NCI-H1436 (cell line): ENCODE measurements at places on chromosomes 3 and 15.
A peak's percentile ranks its signal among the peaks of the same experiment; 100 is the strongest.

GRCh38 chr3:140854961-140855360 lies 86.7 kb upstream of the SLC25A36 start:
- DNase-seq, result no peak

GRCh38 chr15:89442671-89443307 lies 53.6 kb downstream of the RHCG start:
- peak; percentile 67 for DNase-seq

GRCh38 chr3:37558580-37558979 lies 303.1 kb upstream of the CTDSPL start:
- no peak for DNase-seq

- no peak for DNase-seq
Observed at GRCh38 chr3:88248658-88249057, 98.9 kb downstream of the C3orf38 start.

- DNase-seq, result no peak
Observed at GRCh38 chr15:49328941-49329340, 94.1 kb upstream of the FGF7 start.

- DNase-seq, result no peak
Observed at GRCh38 chr3:32556332-32556731, 14.3 kb downstream of the DYNC1LI1 start.

DNA sequence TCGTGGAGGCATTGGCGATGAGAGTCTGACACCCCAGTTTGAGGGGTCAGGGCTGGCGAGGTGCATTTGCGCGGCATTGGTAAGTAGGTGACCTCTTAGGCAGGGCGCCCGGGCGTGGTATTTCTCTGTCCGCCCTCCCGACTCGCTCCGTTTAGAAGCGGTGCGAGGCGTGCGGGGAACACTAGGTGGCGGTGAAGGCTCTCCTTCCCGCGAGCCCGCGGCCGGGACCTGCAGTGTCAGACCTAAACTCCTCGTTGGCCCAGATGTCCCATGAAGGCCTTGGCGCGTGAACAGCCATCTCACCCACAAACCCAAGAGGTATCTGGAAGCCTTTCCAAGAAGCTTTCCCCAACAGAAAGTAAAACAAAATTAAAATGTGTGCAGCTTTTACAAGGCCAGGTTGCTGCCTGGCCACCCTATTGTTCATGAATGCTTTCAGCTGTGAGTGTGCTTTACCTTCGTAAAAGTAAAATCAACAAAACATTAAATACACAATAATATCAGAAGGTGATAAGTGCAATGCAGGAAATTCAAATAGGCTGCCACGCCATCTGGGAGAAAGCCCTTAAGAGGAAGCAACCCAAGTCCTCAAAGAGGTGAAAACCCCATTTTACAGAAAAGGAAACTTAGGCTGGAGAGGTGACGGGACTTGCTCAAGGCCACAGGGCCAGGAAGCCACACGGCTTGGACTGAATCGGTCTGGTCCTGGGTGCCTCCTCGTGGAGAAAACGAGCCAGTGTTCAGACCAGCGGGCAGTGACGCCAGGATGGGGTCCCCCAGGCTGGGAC lies 120.3 kb downstream of the ETFA start:
- peak; percentile 75 for DNase-seq

DNA sequence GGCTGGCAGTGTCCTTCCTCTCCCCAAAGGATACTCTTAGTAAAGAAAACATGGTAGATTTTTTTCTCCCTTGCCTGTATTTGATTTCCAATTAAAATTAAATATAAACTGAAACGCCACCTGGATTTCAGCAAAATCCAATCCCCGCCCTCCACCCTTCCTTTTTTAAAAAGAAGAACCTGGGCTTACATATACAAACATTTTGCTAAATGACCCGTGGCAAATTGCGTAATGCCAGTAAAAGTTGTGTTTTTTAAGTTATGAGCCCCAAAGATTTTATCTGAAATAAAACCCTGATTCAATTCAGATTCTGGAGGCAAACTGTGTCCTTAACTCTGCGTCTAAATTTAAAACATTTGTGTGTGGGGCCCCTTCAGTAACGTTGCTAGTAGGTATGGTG lies 403.0 kb downstream of the FOXP1 start:
- no peak for DNase-seq

DNA sequence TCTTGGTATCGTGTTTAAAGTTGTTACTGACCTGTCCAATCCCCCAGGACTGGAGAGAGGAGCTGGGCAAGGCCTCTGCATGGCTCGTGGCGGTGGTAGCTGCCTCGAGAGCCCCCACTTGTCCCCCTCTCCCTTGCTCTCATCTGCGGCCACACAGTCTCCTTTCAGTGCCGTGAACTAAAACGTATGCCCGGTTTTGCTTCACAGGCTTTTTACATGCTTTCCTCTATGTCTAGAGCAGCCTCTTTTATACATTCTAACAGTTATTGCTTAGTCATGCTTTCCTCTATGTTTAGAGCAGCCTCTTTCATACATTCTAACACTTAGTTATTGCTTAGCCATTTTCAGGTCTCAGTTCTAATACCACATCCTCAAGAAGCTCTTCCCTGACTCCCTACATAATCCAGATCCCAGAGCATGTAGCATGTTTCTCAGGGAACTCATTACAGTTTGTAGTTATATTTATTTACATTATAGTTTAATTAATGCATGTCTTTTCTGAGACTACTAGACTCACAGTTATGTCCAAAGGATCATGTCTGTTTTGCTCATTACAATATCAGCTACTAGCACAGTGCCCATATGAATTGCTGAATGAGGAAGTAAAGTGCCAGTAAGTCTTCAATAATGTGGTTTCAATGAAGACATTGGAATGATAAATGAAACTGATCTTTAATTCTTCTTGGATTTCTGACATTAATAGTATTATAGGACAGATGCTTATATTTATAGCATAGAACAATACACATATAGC lies 66.5 kb upstream of the TBL1XR1 start:
- DNase-seq, result no peak

DNA sequence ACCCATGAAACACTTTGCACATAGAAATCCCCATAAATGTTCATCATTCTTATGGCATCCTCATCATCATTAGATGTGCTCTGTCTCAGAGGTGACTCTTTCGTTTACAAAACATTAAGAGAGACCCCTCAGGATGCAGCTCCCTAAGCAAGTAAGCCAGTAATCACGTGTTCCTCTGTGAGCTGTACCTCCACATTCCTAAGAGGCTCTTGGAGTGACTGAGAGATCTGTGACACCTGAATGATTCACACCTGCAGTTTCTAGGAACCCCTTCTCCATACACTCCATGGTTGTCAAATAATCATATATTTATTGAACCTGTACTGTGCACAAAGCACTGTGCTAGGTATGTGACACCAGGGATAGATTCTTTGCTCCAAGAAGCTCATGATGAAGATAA lies 602.4 kb downstream of the UNC13C start:
- no peak for DNase-seq

- no peak for DNase-seq
Observed at GRCh38 chr3:9883706-9884554, 3.9 kb upstream of the CIDEC start.

- DNase-seq, result no peak
Observed at GRCh38 chr3:117630469-117630868, 920.9 kb downstream of the TUSC7 start.

- DNase-seq, result no peak
Observed at GRCh38 chr15:81171286-81171685, 25.4 kb upstream of the IL16 start.

DNA sequence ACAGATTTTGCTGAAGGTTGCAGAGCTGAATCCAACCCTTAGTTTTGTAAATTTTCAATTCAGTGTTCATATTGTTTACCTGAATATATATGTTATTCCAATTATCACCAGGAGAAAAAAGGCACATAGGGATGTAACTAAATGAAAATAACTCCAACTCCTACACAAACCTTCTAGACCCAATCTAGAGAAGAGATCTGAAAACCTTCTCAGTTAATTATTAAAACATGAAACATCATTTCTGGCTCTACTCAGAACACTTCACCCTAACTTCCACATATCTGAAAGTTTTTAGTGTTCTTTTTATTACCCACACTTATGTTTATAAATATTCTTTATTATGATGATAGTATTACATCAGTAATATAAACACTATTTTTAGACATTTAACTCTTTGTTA lies 76.6 kb downstream of the LRRFIP2 start:
- no peak for DNase-seq
